Glutamatergic neuron (in vitro differentiated cells): ENCODE measurements at places on chromosomes 7 and 10. TPM values are rescaled to one million over a fixed set of nuclear protein-coding genes. Genes with fewer than 3 reads are reported as not detected.

GRCh38 chr7:141754939-141755338 is 9.0 kb upstream of the TAS2R3 start:
- H3K27ac ChIP-seq, result no peak overlapping the region
- H3K4me1 ChIP-seq, result no peaks in the 10 kb centered on the region
- peaks cover 1% of the 10 kb centered on the region for H3K27me3 ChIP-seq
- H3K4me3 ChIP-seq, result no peak overlapping the region

DNA sequence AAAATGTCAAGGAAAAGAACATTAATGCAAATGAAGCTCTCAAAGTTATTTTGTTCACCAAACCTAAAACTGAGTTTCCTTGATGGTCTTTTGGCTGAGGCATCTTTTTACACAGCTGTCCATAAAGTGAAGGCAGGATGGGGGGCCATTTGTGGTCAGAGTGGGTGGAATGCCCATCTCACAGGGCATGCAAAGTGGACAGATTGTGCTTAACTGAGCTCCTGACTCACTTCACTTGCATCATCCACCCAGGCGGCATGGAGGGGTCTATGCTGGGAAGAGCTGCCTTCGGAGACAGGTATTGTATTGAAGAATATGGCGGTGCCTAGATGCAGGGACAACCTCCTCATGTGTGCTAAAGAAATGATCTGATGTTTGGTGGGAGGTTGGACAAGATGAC is 905.3 kb downstream of the KCNMA1 start:
- no peak overlapping the region for H3K4me3 ChIP-seq
- H3K4me1 ChIP-seq, result peaks cover 8% of the 10 kb centered on the region
- H3K27ac ChIP-seq, result no peak overlapping the region
- DNase-seq, result no peak
- H3K27me3 ChIP-seq, result no peaks in the 10 kb centered on the region
- H3K36me3 ChIP-seq, result peaks cover 4% of the 10 kb centered on the region

LRRC4 gene
- total RNA-seq, result 60.0 TPM

- peaks cover 21% of the 10 kb centered on the region for H3K36me3 ChIP-seq
- no peaks in the 10 kb centered on the region for H3K4me1 ChIP-seq
- peaks cover 1% of the 10 kb centered on the region for H3K27me3 ChIP-seq
Observed at GRCh38 chr10:29304264-29304994, 15.6 kb downstream of the LYZL1 start.

GRCh38 chr7:35555934-35556333 is 139.0 kb downstream of the HERPUD2 start:
- DNase-seq, result no peak
- H3K36me3 ChIP-seq, result no peaks in the 10 kb centered on the region
- no peak overlapping the region for H3K4me3 ChIP-seq
- H3K4me1 ChIP-seq, result peaks cover 4% of the 10 kb centered on the region
- no peak overlapping the region for H3K27ac ChIP-seq

- H3K4me1 ChIP-seq, result no peaks in the 10 kb centered on the region
- H3K27me3 ChIP-seq, result peaks cover 2% of the 10 kb centered on the region
- H3K4me3 ChIP-seq, result no peak overlapping the region
Observed at GRCh38 chr7:40369641-40370277, 235.0 kb downstream of the SUGCT start.

DNA sequence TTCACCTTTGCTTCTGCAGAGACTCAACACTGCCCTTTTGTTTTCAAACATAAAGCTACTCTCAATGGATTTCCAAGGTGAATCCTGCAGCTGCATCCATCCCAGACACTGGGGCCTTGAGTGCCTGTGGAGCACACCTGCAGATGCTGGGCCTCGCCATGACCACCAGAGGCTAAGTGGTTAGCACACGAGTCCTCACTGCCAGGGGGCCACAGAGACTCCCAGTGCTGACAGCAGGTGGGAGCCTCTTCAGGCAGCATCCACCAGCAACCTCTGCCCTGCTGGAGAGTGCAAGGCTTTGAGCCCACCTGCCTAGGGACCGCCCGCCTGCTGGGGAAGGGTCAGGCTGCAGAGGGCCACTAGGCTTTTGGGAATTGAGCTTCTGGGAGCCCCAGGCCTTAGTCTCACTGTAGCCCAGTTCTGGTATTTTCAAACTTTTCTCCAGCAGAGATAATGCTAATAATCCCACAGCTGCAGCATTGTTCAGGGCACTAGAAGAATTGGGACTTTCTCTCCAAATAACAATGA is 9.4 kb upstream of the HPS1 start:
- peaks cover 31% of the 10 kb centered on the region for H3K4me1 ChIP-seq
- peaks cover 6% of the 10 kb centered on the region for H3K27me3 ChIP-seq
- DNase-seq, result no peak
- H3K4me3 ChIP-seq, result no peak overlapping the region
- no peaks in the 10 kb centered on the region for H3K36me3 ChIP-seq

- H3K36me3 ChIP-seq, result no peaks in the 10 kb centered on the region
- H3K27me3 ChIP-seq, result peaks cover 2% of the 10 kb centered on the region
- H3K4me1 ChIP-seq, result peaks cover 2% of the 10 kb centered on the region
- no peak overlapping the region for H3K27ac ChIP-seq
- no peak for DNase-seq
Observed at GRCh38 chr7:42689626-42690025, 222.2 kb downstream of the C7orf25 start.

TAS2R4 gene
- 1.0 TPM for total RNA-seq

DNA sequence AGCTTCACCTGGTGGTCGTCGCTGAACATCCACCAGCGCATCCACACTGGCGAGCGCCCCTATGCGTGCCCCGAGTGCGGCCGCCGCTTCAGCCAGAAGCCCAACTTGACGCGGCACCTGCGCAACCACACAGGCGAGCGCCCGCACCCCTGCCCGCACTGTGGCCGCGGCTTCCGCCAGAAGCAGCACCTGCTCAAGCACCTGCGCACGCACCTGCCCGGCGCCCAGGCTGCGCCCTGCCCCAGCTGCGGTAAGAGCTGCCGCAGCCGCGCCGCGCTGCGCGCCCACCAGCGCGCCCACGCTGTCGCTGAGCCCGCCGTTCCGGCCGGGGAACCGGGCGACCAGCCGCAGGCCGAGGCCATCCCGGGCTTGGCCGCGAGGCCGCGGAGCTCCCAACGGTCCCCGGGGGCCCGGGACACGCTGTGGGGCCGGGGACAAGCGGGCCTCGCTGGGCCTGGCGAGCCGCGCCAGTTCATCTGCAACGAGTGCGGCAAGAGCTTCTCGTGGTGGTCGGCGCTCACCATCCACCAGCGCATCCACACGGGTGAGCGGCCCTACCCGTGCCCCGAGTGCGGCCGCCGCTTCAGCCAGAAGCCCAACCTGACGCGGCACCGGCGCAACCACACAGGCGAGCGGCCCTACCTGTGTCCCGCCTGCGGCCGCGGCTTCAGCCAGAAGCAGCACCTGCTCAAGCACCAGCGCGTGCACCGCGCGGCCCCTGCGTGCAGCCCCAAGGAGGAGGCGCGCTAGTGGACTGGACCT is 18.4 kb downstream of the ZNF775 start:
- no peaks in the 10 kb centered on the region for H3K36me3 ChIP-seq
- DNase-seq, result no peak
- no peak overlapping the region for H3K27ac ChIP-seq
- no peak overlapping the region for H3K4me3 ChIP-seq
- H3K4me1 ChIP-seq, result peaks cover 38% of the 10 kb centered on the region

UCN3 gene
- not detected for total RNA-seq

PLAC9 gene
- not detected for total RNA-seq

GRCh38 chr10:47264797-47265281 is 35.2 kb upstream of the GDF10 start:
- H3K27me3 ChIP-seq, result peaks cover 3% of the 10 kb centered on the region
- peaks cover 20% of the 10 kb centered on the region for H3K4me1 ChIP-seq
- H3K27ac ChIP-seq, result no peak overlapping the region
- H3K36me3 ChIP-seq, result no peaks in the 10 kb centered on the region
- no peak for DNase-seq
- no peak overlapping the region for H3K4me3 ChIP-seq

- H3K27me3 ChIP-seq, result peaks cover 1% of the 10 kb centered on the region
- no peaks in the 10 kb centered on the region for H3K36me3 ChIP-seq
- no peak overlapping the region for H3K4me3 ChIP-seq
- H3K4me1 ChIP-seq, result peaks cover 7% of the 10 kb centered on the region
Observed at GRCh38 chr10:127414024-127414423, 135.1 kb upstream of the NPS start.
